GM19239 (cell line): ENCODE measurements at places on chromosomes 12 and 14.

- DNase-seq, result no peak
Measured at GRCh38 chr12:95515197-95515596, 36.1 kb downstream of the USP44 start.

- DNase-seq, result no peak
Measured at GRCh38 chr12:29612912-29613311, 115.4 kb upstream of the OVCH1 start.

DNA sequence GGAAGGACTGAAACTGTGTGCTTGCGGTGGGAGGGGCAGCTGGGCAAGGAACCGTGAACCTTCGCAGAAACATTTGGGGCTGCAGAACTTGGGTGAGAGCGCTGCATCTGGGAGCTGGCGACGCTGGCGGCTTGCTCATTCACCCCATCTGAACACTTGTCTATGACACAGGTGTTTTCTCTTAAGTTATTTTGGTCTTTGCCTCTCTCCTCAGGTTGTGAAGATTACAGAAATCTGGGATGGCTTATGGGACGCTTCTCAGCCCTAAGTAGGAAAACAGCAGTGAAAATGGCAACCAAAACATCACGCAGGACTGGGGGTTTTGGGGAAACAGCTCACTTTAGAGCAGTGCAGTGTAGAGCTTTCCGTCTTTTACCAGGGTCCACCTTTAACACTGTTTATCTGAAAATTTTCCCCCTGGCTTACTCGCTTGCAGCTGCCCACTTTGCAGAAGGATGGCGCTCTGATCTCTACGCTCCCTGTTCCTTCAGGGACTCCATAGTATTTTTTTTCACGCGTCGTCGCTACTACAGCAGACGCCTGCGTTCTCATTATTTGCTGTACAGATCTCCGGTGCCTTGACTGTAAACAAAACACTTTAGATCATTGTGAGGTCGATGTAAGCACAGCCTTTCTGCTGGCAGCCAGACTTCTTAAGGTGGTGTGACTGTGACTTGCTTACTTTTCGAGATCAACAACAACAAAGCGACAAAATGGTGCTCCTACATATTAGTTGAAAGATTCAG, 2.7 kb upstream of the CDKN1B start:
- DNase-seq, result no peak

DNA sequence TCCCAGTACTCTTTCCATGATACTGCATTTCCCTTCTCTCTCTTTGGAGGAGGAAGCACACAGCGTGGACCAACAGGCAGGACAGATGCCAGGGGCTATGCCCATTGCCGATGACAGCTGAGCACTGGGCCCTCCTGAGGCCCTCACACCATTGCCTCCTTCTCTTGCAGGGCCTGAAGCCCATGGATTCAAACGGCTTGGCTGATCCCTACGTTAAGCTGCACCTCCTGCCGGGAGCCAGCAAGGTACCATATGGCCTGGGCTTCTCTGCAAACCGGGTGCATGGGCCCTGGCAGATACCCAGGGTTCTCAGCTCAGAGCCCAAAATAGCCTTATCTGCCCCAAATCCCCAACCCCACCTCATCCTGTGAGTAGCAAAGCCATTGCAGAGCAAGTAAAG, 25.2 kb upstream of the OAS1 start:
- no peak for DNase-seq

GRCh38 chr12:102468261-102468915, 12.0 kb downstream of the IGF1 start:
- DNase-seq, result no peak

DNA sequence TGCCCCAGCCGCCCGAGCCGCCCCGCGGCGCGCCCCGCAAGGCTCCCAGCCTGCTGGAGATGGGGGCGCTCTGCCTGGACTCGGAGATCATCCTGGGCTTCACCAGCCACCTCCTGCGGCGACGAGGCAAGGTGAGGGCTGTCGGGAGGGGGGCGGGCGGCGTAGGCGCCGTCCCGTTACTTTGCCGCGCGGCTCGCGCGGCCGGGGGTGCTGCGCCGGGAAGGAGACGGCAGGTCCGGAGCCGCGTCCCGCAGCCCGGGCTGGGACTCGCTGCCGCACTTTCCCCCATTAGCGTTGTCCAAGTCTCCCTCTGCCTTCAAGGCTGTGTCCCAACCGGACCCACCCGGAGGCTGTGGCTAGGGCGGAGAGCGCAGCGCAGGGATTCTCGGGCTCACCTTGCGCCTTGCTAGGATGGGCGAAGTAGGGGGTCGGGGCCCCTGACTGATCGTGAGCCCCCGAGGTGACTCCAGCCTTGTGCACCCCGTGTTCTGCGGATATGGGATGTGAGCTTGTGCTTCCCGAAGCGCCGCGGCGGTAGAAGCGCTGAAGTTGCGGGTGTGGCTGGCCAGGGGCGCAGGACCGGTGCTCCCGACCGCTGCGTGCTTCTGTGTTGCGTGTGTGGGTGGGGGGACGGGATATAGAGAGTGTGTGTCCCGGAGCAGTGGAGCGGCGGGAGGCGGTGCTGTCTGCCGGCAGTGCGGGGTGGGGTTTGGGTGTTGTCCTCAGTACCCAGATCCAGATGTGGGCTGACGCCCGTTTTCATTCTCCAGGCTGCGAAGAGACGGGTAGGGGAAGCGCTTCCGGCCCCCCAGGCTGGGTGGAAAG, 1.7 kb upstream of the KIF26A start:
- DNase-seq, result no peak

- no peak for DNase-seq
Measured at GRCh38 chr12:30117483-30117882, 333.7 kb upstream of the TMTC1 start.

DNA sequence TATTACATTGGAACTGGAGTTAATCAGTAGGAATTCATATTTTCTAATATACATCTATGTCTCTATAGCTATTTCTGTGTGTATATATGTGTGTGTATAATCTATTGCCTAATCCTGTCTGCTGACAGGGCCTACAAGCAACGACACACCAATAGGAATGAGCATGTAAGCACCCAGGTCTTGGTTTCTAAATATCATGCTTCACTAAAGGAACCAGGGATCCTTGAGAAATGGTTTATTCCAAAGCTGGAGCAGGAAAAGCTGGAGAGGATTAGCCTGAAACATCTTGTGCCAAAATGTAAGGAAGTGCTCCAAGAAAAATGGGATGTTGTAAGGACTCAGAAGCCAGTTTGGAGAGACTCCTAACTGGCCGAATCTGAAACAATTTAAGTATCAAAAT, 29.3 kb upstream of the LGALS3 start:
- DNase-seq, result no peak

DNA sequence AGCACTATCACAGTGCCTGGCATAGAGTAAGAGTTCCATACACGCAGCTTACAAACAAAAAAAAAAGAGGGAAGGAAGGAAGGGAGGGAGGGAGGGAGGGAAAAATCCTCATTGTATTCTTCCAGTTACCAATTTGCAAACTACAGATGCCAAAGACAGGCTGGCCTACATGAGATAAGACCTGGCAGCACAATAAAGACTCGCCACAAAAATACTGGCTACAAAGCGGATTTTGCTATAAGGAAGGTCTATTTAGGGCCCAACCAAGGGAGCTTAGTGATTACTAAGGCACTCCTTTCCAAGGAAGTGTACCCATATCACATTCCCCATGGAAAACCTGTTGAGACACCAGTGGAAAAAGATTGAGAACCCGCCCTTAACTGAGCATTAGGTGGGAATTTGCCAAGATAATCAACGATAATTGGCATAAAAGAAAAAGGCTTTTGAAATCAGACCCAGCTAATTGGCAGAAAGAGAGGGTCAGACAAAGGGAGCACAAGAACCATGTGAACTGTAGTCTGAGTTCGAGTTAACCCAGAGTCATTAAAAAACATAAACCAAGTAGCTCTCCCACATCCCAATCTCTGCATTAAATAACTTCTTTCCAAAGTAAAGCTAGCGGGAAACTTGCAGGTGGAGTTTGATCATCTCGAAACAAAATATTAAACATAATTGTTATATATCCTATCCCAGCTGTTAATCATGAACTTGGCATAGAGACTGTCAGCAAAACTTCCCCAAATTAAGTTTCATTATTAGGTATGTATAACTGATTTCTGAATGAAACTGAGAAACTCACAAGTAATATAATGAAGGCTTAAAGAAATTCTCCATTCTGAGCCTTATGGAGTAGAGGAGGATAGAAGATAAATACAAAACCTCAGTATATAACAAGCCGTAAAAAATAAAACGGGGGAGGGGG, 50.1 kb downstream of the PHLDA1 start:
- DNase-seq, result no peak

- no peak for DNase-seq
Measured at GRCh38 chr12:111605911-111606766, 7.0 kb upstream of the ATXN2 start.

- no peak for DNase-seq
Measured at GRCh38 chr12:51621156-51621922, 30.3 kb downstream of the SCN8A start.

- no peak for DNase-seq
Measured at GRCh38 chr12:13079440-13079906, 24.0 kb downstream of the GSG1 start.

DNA sequence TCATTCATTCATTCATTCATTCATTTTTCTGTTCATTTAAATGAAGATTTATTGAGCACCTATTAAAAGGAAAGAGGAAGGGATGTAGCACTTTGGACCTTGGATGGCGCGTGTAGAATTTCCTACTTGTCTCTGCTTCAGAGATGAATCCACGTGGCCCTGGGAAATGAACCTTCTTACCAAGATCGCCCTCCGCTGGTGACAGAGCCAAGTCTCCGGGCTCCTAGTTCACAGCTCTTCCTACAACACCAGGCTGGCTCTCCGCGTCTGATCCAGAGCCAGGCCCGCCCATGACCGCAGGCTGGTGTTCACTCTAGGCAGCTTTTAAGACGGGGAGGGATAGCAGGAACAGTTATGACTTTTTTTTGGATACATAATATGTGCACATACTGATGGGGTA, 70.9 kb upstream of the PIWIL1 start:
- no peak for DNase-seq

GRCh38 chr12:119014368-119014767, 33.0 kb downstream of the SRRM4 start:
- no peak for DNase-seq

GRCh38 chr12:101713930-101714329, 16.5 kb downstream of the CHPT1 start:
- no peak for DNase-seq

- DNase-seq, result no peak
Measured at GRCh38 chr12:25659621-25660020, 106.5 kb upstream of the LMNTD1 start.

DNA sequence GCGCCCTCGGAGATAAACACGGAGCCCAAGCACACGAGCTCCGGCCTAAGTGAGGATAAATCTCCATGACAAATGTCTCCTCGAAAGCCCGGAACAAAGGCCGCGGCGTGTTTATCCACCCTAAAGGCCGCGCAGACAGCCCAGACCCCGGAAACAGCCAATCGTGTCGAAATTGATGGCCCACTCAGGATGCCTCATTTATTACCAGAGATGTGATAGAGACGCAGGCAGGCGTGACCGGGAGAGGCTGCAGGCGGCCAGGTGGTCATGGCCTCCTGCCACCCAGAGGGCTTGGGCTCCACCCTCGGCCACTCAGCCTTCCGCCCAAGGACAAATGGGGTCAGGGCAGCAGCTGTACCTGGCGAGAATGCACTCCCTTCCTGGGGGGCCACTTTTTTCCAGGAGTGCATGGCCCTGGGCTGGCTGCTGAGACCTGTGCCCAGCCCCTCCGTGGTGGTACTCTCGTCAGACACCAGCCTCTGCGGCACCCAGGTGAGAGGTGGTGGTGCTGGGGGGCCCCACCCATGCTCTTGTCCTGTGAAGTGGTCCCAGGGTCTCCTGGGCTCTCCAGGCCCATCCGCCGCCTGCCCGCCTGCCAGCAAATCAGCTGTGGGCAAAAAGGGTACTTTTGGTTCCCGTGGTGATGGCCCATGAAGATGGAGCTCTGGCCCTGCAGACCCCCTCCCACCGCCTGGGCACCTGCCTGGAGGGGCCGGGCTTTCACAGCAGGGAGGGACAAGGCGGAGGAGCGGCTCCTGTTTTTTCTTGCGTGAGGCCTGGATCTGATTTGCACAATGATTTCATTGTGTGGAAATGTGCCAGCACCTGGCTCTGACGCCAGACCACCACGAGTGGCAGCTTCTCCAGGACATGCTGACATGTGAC, 211.5 kb upstream of the C14orf180 start:
- DNase-seq, result no peak

GRCh38 chr14:78605897-78606500, 435.8 kb downstream of the NRXN3 start:
- no peak for DNase-seq

- no peak for DNase-seq
Measured at GRCh38 chr12:52794479-52795331, 1.2 kb downstream of the KRT3 start.

- no peak for DNase-seq
Measured at GRCh38 chr14:34038358-34039057, 87.6 kb upstream of the EGLN3 start.

- DNase-seq, result no peak
Measured at GRCh38 chr12:44525806-44526654, 350.1 kb downstream of the NELL2 start.

DNA sequence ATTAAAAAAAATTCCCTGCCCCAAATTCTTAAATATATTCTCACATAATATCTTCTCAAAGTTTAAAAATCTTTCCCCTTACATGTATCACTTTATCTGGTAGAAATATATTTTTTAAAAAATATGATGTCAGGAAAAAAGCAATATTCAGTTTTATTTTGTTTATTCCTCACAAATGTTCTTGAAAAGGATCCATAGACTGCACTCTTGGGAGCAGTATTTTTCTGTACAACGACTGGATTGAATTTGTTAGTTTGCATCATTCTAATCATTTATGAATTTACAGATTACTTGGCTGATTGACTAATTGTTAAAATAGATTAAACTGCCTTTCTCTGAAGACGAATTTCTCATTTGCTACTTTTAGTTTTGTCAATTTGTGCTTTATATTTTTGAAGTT, 468.1 kb upstream of the NOVA1 start:
- no peak for DNase-seq

GRCh38 chr12:119375883-119376190, 41.3 kb downstream of the CCDC60 start:
- DNase-seq, result no peak
